ENCODE measurements at places on chromosomes 6 and 20.

- no peak for DNase-seq
These were observed 610 bp downstream of the CASP8AP2 start for GRCh38 chr6:89830170-89830809.

- no peak for DNase-seq
These were observed 8.3 kb upstream of the CDH26 start for GRCh38 chr20:59949911-59950310.

DNA sequence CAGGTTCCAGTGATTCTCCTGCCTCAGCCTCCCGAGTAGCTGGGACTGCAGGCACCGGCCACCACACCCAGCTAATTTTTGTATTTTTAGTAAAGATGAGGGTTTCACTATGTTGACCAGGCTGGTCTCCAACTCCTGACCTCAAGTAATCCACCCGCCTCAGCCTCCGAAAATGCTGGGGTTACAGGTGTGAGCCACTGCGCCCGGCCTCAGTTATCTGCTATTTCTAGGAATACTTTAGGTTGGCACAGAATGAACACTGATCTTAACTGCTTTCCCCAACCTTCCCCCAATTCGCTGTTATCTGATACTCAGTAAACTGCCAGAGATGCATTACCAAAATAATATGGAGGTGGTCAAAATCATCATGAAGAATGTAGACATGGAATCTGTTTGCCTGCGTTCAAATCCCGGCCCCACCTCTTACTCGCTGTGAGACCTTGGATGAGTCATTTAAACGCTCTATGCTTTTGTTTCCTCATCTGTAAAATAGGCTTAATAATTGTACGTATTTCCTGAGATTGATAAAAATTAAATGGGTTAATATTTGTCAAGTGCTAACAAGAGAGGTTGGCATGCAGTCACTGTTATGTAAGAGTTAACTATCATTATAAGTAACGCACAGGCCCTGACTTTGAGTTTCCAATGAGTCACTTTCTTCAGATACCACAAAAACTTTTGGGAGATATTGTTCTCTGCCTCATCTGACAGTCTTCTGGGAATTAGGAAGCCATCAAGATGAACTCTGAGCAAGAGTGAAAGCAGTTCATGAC, 44.5 kb upstream of the NCOA3 start:
- peak; percentile 86 for DNase-seq

- DNase-seq, result no peak
These were observed 358.2 kb downstream of the ARHGAP18 start for GRCh38 chr6:129351807-129352206.

DNA sequence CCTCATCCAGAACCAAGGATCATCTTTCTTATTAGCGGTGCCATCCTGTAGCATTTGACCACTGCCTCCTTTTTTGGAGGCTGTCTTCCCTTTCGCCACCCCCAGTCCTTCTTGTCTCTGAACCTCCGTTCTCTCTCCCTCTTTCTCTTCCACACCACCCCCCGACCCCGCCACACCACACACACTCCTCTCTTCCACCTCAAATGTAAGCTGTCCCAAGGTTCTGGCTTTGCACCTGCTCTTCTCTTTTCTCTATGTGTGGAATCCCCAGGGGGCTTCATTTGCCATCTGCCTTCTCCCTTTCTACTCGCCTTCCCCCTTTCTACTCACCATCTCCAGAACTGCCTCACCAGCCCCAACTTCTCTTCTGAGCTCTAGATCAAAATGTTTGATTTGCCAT, 111.3 kb upstream of the CDYL start:
- DNase-seq, result no peak

DNA sequence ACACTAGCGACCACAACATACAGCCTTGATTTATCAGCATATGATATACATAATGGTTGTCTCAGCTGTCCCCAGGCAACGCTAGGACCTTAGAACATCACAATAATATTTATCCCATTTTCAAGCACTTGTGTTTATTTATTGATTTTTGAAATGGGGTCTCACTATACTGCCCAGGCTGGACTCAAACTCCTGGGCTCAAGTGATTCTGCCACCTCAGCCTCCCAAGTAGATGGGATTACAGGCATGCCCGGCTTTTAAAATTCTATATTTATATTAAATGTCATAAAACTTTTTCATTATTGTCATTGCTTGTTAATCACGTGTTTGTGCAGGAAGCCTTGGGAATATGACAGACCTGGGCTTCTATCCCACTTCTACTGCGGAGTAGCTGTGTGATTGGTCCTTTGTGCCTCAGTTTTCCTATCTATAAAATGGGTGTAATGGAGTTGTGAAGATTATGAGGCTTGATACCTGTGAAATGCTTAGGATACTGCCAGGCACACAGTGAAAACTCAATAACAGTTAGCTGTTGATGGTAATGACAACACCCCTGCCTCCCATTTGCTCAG, 10.2 kb downstream of the COL20A1 start:
- DNase-seq, result no peak

GRCh38 chr6:10692965-10693538, 1.4 kb downstream of the C6orf52 start:
- no peak for DNase-seq

DNA sequence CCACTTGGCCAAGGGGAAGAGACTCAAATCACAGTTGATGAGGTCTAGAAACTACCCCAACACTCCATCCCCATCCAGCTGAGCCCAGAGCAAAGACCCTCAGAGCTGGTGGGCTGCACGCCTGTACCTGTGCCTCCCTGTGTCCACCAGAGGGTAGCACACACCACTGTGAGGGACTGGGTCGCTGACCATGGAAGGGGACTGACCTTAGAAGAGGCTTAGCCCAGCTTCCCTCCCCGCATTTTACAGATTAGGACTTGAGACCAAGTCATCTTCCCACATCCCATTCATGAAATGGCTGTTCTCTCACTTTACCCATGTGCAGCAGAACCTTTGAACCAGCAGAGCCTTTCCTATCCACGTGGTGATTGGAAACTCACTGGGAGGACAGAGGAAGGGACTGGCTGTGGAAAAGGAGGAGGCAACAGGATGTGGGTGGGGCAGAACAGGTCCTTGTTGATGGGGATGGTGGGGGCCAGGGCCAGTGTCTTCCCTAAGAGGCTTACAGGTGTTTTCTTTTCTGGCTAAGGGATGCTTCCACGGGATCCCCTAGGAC, 44.3 kb downstream of the CPXM1 start:
- no peak for DNase-seq

GRCh38 chr6:28167068-28167467, 25.4 kb downstream of the ZKSCAN8 start:
- peak; percentile 93 for DNase-seq

DNA sequence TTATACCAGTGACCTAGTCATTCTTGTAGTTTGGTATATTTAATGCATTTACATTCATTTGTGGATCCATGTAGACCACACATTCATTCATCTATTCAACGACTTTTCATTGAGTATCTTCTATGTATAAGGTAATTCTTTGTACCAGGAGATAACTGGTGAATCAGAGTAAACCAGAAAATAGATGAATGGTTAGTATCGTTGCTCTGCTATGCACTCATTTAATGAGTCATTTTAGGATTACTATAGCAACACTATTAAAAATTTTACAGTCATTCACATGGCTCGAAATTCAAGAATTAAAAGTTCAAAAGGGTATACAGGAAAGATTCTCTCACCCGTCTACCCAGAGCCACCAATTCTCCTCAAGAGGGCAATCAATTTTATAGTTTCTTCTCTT, 26.8 kb downstream of the DOK5 start:
- peak; percentile 45 for DNase-seq

DNA sequence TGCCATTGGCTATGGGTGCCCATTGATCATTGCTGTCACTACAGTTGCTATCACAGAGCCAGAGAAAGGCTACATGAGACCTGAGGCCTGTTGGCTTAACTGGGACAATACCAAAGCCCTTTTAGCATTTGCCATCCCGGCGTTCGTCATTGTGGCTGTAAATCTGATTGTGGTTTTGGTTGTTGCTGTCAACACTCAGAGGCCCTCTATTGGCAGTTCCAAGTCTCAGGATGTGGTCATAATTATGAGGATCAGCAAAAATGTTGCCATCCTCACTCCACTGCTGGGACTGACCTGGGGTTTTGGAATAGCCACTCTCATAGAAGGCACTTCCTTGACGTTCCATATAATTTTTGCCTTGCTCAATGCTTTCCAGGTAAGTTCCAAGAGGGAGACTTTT, 16.4 kb downstream of the ADGRF4 start:
- DNase-seq, result no peak

DNA sequence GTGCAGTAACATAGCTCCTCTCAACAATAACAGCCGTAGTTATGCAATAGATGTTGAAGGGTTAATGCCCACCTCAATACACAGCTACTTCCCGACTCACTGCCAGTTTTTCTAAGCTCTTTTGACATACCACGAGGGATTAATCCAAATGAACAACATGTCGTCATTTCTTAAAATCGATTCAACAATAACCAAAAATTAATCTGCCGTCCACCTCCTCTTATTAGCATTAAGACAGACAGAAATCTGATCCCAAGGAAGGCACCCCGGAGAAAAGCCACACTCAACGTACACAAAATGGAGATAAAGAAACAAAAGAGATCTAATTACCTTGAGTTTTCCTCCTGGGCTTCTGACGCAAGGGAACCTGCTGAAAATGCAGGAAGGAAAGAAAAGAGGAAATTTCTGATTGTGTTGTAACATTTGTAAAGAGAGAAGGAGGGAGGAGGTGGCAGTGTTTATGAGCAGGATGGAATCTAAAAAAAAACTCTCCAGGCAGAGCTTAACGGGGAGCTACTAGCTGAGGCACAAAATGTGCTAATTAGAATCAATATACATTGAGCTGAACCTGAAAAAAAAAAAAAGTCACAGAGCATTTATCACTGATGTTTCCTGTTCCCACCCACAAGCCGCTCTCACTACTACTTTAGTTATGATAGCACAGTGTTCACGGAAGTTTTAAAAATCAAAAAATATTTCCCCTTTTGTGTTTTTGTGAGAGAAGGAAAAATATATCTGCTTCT, 109.3 kb downstream of the IPCEF1 start:
- DNase-seq, result no peak

DNA sequence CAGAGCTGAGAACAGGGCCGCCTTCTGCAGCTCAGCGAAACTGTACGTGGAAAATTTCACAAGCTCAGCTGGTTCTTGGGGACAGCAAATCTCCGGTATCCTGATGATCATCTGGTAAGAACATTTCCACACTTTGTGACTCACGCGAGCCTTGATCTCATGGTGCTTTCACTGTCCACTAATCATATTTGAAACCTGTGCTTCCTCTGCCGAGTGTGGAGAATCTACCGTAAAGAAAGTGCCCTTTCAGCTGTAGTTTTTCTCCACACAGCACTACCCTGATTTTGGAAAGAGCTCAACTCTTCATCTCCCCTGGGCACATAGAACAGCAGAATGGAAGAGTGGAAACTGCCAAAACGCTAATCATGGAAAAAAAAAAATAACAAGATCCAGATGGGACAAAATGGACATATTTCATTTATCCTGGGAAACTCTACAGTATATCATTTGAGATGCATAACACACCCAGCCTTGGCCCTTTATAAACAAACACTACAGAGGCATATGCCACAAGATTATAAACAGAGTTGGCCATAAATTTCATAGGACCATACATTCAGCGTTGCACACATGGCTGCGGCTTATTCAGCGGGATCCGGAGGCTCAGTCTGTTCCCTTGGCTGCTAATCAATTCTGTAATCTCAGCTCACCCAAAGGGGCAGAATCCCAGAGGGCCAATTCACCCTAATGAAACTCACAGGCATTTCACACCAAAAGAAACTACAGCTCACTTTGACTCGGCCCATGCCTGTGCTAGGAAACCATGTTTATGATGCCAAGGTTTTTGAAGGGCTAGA, 434.5 kb downstream of the HDGFL1 start:
- no peak for DNase-seq

- DNase-seq, result peak; percentile 93
These were observed 117.6 kb downstream of the DST start for GRCh38 chr6:56524891-56525703.

DNA sequence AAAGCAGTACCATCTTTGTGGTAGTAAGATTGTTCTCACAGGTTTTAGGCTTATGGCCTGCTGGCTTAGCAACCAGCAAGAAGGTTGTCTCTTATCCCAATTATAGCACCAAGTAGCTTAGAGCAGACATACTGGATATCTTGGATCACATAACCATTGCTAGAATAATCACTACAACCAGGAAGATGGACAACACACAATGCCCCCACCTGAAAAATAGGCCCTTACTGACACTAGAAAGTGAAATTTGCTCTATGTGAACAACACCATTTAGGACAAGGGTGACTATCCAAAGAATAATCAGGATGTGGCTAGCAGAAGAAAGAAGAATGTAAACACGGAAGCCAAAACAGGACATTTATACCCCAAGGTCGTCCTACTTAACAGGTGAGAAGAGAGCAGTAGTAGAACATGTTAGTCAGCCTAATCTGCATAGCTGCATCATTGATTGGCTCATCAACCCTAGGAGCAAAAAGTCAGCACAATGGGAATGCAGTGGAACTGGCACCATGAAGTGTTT, 172.7 kb upstream of the MARCKS start:
- peak; percentile 51 for DNase-seq

DNA sequence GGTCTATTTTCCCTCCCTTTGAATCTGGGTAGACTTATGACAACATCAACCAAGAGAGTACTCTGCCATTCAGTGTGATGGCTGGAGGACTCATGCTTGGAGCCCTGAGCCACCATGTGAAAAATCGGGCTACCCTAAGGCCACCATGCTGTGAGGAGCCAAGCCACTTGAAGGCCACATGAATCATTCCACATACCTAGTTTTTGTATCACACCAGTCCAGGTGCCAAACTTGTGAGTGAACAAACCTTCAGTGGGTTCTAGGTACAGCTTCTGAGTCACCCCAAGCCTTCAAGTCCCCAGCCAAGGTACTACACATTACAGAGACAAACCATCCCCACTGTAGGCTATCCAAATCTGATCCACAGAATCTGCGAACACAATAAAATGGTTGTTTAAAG, 37.4 kb upstream of the E2F3 start:
- no peak for DNase-seq

- DNase-seq, result no peak
These were observed 13.6 kb upstream of the SLCO4A1 start for GRCh38 chr20:62628691-62629090.

- no peak for DNase-seq
These were observed 963 bp downstream of the DDRGK1 start for GRCh38 chr20:3203315-3204123.

DNA sequence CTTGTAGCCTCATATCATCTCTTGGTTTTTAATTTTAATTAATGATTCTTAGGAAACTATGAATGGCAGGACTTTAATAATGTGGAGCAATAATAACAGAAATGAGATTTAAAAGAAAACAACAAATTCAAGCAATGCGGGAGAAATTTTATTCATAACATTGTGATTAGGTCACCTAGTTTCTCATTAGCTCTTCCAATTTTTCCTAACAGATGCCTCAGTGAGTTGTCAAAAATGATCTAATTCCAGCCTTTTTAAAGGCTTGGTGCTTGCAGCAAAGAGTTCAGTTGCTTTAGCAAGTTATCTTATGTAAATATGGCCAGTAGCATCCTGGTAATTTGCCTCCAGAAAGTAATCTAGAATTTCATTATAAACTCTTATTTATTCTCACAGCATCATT, 20.4 kb downstream of the PDE7B start:
- peak; percentile 77 for DNase-seq
